ENCODE measurements at places on chromosomes 13 and 19. TPM values are rescaled to one million over a fixed set of nuclear protein-coding genes. Genes with fewer than 3 reads are reported as not detected.

Gene RNF225
- total RNA-seq, result not detected

DNA sequence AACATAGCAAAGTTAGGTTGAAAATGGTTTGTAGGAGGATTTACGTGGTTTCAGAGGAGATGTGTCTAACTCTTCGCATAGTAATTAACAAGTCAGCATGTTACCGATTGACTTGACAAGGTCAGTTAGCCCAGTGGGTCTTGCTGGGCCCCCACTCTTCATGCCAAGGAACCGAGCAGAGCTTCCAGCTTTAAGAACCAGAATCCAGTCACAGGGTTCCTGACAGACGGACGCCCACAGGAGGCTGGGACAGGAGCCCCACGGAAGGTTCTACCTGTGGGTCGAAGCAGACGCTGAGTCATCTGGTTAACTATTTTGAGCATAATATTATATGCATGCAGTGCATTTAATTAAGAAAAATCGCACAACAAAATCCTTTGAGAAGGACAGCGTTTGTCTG is 3.5 kb downstream of the TMEM255B start:
- no peak for DNase-seq

GRCh38 chr19:23512151-23512925 is 117.1 kb upstream of the ZNF91 start:
- peak; percentile 78 for DNase-seq

DNA sequence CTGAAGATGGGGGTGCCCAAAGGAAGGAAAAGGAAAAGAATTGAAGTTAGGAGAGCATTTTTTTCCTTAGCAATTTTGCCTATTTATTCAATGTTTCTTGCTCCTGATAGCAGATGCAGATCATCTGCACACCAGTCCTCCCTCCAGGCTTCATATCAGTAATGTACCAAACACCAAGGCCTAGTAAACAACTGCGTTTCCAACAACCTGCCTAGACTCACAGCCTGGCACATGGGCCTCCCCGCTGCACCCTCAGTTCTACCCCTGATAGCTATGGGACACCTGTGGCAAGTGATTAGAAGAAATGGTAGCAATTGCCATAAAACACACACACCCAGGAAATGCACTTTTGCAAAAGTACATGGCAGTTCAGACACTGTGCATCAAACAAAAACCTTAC is 30.4 kb upstream of the HMGB1 start:
- no peak for DNase-seq

GRCh38 chr19:9487016-9487415 is 11.4 kb downstream of the ZNF560 start:
- no peak for DNase-seq
